ENCODE measurements at places on chromosomes 4 and X.

DNA sequence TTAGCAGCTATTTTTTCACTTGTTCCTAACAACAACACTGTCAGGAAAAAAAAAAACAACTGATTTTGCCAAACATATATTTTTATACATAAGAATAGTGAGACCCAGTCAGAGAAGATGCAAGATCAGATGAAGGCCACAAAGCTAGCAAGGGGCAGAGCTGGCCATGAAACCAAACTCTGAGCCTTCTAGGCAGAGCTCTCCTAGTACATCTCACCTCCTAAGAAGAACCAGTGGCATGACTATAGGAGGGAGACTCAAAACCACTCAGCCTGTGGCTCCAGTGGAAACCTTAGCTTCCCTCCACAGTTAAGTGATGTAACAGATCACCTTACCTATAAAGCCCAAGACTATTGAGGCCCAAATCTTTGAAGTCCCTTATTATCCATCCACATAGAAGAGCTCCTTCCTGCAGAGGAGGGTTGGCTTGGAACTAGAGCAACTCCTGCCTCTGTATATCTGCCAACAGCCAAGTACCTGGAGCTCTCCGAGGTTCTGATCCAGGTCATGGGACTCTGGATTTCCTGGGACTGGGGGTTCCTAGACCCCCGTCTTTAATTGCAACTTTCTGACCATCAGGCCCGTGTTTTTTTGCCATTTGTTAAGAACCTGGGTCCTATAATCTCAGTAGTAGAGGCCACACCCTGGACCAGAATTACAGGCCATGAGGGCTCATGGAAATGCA, 136.5 kb downstream of the SH3KBP1 start:
- no peak for DNase-seq

- no peak for DNase-seq
These were observed 177.7 kb downstream of the CRLF2 start for GRCh38 chrX:1034717-1035116.

- no peak for DNase-seq
These were observed 330.1 kb upstream of the VCX start for GRCh38 chrX:7512845-7513244.

GRCh38 chr4:22500128-22500611, 15.7 kb downstream of the ADGRA3 start:
- DNase-seq = no peak
